ENCODE measurements at places on chromosomes 2 and 18.

DNA sequence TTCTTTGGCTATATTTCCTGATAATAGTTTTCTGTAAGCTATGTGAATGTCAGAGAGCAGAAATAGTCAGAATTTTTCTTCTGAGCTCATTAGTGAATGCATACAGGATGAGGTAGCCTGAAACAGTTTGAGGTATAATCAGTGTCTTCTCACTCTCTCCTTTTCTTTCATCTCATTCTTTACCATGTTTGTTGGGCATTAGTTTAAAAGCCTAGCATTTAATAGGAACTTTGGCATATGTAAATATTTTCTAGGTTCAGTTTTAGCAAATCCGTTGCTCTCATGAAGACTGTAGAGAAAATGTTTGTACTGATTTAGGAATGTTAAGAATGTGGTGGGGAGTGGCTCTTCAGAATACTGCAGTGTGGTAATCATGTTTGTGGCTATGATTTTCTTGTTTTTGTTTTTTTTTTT lies 119.4 kb downstream of the PARD3B start:
- DNase-seq: peak; percentile 34

DNA sequence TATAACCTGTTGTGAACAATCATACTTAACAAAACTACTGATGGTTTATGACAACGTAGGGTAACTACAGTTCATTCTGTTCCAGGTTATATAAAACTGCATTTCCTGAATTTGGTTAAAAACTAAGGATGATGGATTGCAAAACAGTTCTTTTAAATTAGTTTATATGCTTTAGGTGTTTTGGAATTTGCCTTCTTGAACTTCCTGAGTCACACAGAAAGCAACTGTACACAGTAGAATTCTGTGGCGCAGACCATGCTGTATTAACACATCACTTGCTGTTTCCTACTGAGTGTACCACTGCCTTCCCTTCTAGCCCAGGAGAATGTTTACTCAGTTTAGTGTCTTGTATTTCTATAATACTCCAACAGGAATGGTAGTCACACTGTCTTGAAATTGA lies 19.4 kb downstream of the ITGB1BP1 start:
- no peak for DNase-seq

DNA sequence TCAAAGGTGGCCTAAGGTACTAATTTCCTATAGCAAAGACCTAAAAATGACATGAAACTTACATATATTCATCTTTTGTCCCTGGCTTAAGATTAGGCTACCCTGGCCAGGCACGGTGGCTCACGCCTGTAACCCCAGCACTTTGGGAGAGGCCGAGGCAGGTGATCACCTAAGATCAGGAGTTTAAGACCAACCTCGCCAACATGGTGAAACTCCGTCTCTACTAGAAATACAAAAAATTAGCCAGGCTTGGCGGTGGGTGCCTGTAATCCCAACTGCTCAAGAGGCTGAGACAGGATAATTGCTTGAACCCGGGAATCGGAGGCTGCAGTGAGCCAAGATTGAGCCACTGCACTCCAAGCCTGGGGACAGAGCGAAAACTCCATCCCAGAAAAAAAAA lies 5.9 kb downstream of the SRSF7 start:
- no peak for DNase-seq

DNA sequence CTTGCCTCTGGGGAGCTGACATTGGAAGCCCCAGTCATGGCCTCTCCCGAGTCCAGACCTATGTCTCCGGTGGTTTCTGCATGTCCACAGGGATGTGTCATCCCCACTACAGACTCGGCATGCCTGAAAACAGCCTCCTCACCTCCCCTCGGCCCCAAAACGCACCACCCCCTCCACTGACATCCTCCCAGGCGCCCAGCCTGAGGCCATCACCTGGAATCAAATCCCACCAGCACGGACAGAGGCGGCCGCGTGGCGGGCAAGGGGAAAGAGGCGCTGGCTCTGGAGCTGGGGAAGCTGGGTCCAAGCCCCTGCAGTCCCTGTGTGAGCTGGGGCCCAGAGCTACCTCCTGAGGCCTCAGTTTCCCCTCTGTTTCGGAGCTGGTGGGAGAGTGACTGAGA lies 69.9 kb upstream of the SMAD7 start:
- no peak for DNase-seq

DNA sequence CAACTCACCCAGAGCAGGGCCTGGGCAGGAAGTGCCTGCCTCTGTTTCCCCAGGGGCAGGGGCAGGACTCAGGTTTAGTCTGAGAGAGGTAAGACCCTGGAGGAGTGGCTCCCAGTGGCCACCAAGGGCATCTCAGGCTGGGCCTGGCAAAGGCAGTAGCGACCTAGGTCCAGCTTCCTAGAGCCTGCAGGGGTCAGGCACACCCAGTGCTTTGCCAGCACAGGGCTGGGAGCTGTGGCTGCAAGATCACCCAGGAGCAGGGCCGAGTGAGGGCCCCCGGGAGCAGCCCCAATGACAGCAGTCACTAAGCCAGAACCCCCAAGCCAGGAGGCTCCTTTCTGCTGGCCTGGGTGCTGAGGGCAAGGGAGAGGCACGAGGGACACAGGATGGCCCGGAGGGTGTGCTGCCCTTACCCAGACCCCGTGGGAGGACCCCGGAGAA lies 8.8 kb upstream of the DUSP2 start:
- no peak for DNase-seq

- no peak for DNase-seq
These were observed 79.9 kb upstream of the ARHGAP28 start for GRCh38 chr18:6649421-6650126.

GRCh38 chr18:45106331-45106774 lies 425.7 kb downstream of the SETBP1 start:
- DNase-seq: peak; percentile 84

- DNase-seq: peak; percentile 82
These were observed 67.4 kb downstream of the TNP1 start for GRCh38 chr2:216792222-216793021.

- DNase-seq: no peak
These were observed 129.4 kb upstream of the NCK2 start for GRCh38 chr2:105615305-105615704.

DNA sequence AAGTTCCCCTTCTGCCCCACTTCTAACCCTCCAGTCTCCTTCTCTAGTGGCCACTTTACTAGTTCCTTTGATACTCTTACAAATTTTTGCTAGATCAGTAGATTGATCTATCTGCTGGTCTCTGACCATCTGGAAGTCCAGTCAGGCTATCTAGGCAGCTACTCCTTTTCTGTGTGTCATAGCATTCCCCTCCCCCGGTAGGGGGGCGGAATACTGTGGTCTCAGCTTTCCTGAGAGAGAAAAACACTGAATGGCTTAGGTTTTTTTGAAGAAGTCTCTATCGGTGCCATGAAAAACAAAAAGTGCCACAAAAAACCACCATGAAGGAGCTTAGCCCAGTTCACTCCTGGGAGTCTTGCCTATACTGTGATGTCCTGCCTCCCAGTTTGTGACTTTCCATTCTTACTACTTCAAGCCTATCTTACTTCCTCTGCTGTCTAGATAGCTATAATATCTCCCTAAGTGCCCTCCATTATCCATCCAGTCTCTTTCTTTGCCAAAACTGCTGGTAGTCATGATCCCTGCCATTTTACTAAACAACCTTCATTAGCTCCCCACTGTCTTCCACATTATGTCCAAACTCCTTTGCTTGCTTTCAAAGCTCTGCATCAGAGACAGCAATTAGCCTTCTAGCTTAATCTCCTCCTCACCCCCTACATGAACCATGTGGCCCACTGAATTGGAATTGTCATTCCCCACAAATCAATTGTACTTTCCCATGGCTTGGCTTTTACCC lies 29.9 kb downstream of the TPGS2 start:
- DNase-seq: no peak
